ENCODE measurements at places on chromosomes 2 and 18.

DNA sequence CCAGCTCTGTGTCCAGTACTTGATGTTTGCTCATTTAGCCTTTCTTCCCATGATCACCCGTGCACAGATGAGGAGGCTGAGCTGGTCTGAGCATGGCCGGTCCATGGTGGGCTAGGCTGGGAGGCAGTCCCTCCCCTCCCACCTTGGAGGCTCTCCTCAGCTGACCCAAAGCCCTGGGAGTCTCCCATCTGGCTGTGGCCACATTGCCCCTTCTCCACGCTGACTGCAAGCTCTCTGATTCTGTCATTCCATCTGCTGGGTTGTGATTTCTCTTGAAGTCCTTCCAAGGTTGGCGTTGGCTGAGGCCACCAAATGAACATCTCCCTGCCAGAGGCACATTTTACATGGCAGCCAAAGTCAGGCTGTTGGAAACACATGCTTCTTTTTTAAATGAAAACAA, 44.0 kb downstream of the ACKR3 start:
- no peak for DNase-seq

DNA sequence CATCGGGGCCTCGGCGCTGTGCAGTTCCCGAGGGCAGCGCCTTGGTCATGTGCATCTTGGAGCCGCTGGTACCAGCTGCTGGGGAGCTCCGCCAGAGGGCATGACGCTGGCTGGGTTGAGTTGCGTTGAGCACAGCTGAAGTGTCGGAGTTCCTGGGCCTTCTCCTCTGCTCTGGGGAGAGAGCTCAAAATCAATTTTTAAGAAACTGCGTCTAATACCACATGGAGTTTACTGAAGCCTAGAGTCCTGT, 48.7 kb downstream of the GREB1 start:
- DNase-seq, result no peak

GRCh38 chr2:27752551-27753237, 18.8 kb upstream of the MRPL33 start:
- no peak for DNase-seq

DNA sequence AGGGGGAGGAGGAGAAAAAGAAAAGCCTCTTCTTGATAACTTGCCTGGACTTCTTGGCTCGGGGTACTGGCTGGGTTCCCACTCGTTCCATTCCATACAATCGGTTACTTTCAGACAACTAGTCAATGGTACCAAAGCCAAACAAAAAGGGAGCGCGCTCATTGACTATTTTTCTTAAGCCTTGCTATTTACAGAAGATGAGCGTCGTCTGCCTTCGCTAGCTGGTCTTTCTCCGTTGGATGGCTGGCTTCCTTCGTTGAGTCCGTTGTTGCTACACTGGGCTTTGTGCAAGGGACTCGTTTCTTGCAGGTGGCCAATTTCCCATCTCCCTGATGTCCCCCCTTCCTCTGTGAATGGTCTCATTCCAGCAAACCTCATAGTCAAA, 260.4 kb downstream of the ZNF516 start:
- no peak for DNase-seq

- DNase-seq, result no peak
These were observed 120.9 kb downstream of the CNTNAP5 start for GRCh38 chr2:124145982-124146381.

DNA sequence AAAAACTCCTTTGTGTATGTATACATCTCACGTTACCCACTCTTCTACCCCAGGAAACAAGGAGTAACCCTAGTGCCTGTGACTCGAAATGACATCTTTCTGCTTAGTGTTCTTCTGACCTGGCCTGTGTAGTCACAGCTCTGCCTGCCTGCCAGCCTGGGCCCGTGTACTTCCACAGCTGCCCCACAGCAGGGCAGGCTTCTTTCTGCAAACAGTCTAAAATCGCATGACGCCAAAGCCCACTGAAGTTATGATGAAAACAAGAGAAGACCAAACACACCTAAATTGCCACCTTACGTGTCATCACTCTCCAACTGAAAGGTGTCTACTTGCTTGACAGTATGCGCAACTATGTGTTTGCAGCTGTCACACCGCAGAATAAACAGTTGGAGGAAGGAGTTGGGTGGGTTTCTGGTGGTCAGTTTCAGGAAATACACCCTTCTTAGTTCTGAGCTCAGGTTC, 1.5 kb downstream of the GAREM1 start:
- DNase-seq, result no peak

DNA sequence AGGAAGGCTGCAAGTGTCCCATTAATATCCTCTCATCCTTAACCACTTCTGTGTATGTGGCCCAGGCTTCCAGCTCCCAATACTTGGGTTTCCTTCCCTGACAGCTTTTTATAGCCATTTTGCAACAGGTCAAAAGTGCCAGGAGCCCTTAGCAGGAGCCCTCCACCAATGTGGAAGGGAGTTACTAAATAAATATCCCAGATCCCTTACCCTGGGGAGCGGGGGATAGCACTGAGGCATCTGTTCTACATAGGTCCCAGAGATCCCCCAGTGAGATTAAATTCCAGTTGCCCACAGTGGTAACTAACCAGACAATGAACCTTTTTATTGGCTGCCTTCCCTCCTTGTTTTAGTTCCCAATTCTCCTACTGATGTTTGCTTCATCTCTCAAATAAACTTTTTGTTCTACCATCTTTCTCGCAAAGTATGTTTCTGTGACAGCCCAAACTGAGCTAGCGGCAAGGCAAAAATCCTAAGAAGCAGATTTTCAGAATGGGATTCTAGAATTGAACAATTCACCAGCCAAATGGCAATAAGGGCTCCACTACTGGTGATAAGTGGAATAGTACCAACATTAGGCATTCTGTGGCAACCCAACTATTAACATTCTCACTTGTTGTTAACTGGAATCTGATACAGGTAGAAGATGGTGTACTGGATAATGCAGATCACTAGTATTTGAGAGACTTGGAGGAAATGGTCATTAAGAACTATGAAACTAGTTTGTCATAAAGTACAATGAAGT, 83.9 kb upstream of the MAPRE2 start:
- no peak for DNase-seq

DNA sequence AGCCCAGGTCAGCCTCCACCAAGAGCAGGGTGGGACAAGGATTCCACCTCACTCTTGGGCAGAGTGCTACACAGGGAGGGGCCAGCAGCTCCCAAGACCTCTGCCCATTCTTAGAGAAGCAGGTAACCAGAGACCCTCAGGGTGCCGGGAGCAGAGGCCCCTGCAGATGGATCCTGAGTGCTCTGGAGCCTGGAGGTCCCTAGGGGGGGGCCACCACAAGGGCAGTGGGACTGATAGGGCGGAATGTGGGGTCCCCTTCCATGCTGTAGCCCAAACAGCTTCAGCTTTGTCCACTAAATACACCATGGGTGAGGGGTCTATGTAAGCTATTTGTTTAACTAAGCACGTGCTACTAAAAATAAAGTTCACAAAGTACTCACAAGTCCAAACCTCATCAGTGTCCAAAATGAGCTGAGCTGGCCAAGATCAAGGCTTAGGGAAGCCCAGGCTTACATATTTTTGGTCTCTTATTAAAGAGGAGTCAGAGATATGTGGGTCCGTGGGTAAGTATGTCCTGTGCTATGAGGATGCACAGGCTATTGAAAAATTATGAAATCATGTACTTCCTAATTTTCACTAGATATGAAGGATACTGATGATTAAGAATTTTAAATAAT, 21.5 kb upstream of the GPC1 start:
- no peak for DNase-seq

DNA sequence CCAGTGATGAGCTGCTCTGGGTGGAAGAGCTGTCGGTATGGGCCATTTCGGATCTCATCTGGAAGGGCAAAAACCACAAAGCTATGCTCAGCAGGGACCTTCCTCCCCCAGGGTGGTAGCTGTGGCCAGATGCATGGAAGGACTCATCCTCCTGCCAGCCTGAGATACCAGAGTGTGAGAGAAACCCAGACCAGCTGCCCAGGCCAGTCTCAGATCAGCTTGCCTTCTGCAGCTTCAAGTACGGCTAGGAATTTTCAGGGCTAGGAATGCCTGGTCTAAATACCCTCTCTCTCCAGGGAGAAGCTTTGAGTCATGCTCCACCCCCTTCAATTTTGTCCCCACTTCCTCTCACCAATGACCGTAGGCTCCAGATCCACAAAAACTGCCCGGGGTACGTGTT, 1.4 kb upstream of the TUBA4B start:
- no peak for DNase-seq

DNA sequence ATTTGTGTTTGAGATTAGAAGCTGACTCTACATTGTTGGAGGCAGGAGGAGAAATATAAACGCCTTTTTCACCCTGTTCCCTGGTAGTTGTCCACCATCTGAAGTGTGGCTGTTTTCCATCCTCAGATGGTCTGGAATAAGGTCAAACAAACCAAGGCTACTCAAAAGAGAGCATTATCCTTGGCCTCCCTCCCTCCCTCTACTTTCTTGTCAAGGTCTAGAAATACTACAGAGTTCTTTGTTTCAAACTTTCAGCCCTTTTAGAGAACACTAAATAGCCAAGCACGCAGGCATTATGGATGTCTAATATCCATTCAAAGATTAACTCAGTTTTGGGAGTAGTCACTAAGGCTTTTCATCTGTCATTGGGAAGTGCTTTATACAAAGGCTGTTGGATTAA, 215.8 kb upstream of the ITGA4 start:
- no peak for DNase-seq

- no peak for DNase-seq
These were observed 162.5 kb upstream of the EPAS1 start for GRCh38 chr2:46134531-46135227.

DNA sequence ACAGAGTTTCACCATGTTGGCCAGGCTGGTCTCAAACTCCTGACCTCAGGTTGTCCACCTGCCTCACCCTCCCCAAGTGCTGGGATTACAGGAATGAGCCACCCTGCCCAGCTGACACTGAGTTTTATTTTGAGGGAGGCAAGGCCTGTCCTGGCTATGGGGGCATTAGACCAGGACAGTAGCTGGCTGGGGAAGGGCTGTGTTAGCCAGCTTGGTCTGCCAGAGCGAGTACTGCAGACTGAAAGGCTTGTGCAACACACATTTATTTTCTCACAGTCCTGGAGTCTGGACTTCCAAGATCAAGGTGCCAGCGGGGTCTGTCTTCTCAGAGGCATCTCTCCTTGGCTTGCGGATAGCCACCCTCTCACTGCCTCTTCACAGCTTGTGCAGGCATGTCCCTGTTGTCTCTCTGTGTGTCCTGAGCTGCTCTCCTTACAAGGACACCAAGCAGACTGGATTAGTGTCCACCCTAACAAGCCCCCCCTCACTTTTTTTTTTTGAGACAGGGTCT, 59.4 kb upstream of the HAAO start:
- DNase-seq, result no peak

DNA sequence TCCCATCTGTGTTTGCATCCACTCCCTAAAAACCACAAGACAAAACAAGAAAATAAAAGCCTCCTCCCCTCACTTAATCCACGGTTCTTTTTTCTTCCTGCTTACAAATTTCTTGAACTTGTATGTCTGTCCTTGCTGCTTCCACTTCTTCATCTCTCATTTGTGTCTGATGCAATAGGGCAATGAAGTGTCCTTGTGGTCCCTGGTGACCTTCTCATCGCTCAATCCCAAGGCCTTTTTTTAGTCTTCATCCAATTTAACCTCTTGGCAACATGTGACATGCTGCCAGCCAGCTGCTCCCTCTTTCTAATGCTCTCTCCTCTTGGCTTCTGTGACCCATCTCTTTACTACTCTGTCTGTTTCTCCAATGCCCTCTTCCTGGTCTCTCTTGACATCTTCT, 87.6 kb downstream of the SEMA4F start:
- no peak for DNase-seq

DNA sequence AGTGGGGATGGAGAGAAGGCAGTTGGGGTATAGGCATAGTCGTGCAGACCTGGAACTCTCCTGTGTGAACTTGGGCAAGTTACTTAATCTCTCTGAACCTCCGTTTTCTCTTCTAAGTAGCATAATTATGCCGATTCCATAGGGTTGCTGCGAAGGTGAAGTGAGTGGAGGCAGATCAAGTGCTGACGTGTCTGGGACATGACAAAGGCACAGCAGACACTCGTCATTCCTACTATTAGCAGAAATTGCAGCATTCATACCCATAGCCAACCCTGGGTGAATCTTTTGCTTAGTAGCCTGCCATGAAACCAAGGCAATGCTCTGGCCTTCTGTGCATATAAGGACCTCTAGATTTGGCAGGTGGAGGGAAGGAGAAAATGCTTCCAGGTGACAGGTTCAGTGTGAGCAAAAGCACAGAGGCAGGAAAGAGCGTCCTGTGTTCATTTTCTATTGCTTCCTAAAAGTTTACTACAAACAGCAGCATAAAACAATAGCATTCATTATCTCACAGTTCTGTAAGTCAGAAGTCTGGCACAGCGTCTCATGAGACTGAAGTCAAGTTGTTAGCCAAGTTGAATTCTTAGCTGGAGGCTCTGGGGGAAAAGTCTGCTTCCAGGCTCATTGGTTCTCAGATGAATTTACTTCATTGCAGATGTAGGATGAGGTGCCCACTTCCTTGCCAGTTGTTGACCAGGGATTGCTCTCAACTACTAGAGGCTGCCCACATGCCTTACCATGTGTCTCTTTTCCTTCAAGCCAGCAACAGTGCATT, 77.8 kb downstream of the CTIF start:
- DNase-seq, result no peak

DNA sequence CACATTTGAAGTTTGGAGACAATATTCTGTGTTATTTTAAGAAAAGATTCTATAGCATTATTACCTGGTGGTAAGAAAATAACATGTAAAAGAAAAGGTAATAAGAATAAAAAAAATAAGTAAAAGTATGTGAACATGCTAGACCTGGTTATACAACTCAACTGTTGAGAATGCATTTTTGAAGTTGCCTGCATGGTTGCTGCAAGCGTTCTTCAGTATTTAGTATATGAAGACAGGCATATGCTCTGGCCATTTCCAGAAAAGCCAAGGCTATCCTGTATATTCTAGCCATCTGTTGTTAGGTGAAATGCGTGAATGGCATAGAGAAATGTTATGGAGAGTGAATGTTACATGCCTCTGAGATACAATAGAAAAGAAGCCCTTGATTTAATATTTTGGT, 6.8 kb upstream of the MMADHC start:
- no peak for DNase-seq

DNA sequence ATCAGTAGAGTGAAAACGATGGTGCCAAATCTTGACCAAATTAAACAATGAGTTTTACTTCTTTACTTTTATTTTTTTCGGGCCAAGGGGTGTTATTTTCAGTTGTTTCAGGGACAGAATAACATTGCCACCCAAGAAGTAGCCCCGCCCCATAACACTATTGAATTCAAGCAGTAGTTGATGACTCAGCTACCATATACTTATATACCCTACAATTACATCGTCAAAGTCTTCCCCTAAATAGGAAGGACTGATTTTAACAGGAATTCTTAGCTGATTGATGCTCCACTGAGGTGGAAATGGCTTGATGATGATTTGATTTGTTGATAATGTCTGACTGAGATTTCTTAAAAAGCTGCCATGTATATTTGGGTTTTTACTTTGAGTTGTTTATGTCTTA, 24.7 kb downstream of the LYPD6B start:
- no peak for DNase-seq

Measured in activated naive CD4-positive, alpha-beta T cell (primary cell).